Kidney (tissue), 22 donors: ENCODE measurements at places on chromosomes 6 and 20. TPM values are rescaled to one million over a fixed set of nuclear protein-coding genes. Genes with fewer than 3 reads are reported as not detected.

DNA sequence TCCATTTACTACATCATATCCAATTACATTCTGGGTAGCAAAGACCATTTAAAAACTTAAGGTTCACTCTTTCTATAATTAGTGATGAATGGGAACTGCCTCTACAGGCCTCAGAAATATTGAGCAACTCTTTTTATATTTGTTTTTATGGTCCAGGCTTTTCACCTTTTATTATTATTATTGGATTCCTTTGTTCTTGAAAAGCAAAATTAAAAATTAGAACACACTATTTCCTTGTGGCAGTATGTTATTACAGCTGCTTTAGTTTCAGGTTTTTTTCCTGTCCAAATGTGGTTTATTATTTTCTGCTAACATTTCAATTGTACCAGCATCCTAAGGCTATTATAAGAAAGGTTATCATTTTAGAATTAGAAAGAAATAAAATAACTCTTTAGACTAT lies 150.1 kb downstream of the FARS2 start:
- no peaks in the 10 kb centered on the region for H3K27me3 ChIP-seq
- H3K4me3 ChIP-seq = no peak overlapping the region
- no peaks in the 10 kb centered on the region for H3K36me3 ChIP-seq
- no peak for DNase-seq

- no peak for DNase-seq
- H3K27ac ChIP-seq = no peak overlapping the region
- H3K36me3 ChIP-seq = no peaks in the 10 kb centered on the region
- H3K27me3 ChIP-seq = no peaks in the 10 kb centered on the region
- no peaks in the 10 kb centered on the region for H3K4me1 ChIP-seq
These were observed 26.3 kb upstream of the EPM2A start for GRCh38 chr6:145761584-145761983.

Gene RNF39
- 1.3 TPM for total RNA-seq

Gene LINC00237
- not detected for total RNA-seq

DNA sequence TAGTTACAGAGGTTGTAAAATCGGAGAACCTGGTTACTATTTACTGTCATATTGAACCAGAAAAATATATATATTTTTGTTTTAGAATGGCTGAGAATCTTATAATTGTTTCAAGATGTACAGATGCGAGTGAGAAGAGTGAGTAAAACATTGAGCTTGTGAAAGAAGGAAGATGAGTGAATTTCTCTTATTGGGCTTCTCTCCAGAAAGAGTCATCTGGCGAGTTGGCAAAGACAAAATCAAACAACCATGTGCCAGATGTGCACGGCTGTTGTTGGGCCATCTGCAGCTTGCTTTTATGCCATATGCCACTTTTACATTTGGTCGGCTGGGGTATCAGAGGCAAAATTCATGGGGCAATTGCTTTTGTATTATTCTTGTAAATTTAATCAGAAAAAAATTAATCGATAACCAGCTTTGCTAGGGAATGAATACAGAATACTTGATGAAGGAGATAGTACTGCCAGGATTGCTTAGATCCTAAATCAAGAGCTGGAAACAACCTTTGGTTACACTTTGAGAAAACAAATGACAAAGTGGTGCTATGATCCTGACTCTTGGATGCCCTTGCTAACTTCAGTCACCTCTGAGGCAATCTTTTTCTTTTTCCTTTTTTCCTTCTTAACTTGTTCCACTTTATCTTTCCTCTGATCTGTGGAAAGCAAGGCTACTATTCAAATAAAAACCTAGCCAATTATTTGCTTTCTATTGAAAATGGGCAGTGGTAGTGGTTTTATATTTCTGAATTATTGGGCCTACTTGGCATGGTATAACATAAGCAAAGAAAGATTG lies 97.1 kb upstream of the GRIK2 start:
- H3K4me1 ChIP-seq = no peaks in the 10 kb centered on the region
- no peak overlapping the region for H3K4me3 ChIP-seq
- no peaks in the 10 kb centered on the region for H3K27me3 ChIP-seq

DNA sequence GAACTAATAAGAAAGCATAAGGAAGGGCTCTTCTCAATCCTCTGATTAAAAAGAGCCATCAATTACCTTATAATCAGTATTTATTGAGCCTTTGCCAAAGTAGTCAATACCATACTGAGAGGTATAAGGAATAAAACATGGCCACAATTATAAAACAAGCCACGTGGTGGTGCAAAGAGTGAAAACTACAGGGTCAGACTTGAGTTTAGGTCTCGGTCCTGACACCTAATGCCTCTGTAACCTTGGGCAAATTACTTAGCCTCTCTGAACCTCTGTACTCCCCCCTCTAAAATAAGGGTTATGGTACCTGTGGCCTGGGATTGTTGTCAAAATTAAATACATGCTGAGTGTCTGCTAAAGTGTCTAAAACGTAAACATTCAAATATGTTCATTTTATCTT lies 11.8 kb downstream of the TRIM10 start:
- H3K36me3 ChIP-seq = no peaks in the 10 kb centered on the region
- H3K4me3 ChIP-seq = no peak overlapping the region
- H3K4me1 ChIP-seq = no peaks in the 10 kb centered on the region
- H3K27ac ChIP-seq = no peak overlapping the region
- no peaks in the 10 kb centered on the region for H3K27me3 ChIP-seq
- DNase-seq = no peak

Gene OARD1
- 35.9 TPM for total RNA-seq

DNA sequence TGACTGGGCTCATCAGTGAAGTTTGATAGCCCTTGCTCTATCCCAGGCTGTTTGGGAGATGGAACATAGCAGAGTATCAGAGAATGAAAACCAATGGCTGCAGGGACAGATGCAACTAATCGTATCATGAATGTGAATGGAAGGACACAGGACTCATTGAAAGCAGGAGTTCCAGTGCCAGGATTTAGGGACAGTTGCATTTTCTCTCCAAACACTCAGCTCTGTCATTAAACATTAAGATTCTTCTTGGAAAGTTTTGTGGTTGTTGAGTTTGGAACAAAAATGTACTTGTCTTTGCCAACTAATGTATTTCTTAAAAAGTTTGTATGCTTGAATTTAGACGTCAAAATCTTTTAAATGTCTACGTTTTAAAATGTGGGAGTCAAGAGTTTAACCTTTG lies 31.0 kb upstream of the GSTA5 start:
- no peaks in the 10 kb centered on the region for H3K36me3 ChIP-seq
- no peaks in the 10 kb centered on the region for H3K27me3 ChIP-seq
- no peak for DNase-seq
- H3K4me1 ChIP-seq = no peaks in the 10 kb centered on the region
- H3K27ac ChIP-seq = no peak overlapping the region

Gene CRISP2
- not detected for total RNA-seq

DNA sequence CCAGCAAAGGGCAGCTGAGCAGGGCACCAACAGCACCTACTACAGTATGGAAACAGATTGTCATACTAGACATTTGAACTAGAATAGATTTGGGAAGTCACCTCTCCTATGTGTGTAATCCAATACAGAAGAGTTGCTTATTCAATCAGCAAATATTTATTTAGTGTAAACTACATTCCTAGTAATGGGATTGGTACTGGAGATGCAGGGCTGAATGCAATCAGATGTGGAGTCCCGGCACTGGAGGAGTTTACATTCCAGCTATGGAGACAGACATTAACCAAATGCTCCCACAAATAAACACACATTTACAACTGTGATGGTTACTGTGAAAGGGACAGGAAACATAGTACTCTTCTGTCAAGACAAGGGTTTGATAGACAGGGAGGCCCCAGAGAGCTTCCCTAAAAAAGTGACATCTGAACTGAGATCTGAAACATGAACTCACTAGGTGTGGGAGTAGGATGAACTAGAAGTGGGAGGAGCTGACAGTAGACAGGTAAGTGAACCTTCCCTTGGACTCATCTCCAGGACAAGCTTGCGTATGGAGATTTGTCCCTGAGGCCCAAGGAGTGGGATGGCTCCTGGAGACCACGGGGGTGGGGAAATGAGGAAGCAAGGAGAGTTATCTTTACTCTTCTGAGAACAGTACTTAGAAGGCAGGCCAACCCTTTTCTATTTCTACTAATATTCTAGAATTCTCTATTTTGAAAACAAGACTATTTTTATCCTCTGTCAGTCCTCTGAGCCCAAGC lies 420.5 kb downstream of the MAFB start:
- H3K4me1 ChIP-seq = no peaks in the 10 kb centered on the region
- H3K36me3 ChIP-seq = no peaks in the 10 kb centered on the region
- peak; percentile 15 for DNase-seq
- no peak overlapping the region for H3K27ac ChIP-seq
- no peak overlapping the region for H3K4me3 ChIP-seq
- H3K27me3 ChIP-seq = no peaks in the 10 kb centered on the region

DNA sequence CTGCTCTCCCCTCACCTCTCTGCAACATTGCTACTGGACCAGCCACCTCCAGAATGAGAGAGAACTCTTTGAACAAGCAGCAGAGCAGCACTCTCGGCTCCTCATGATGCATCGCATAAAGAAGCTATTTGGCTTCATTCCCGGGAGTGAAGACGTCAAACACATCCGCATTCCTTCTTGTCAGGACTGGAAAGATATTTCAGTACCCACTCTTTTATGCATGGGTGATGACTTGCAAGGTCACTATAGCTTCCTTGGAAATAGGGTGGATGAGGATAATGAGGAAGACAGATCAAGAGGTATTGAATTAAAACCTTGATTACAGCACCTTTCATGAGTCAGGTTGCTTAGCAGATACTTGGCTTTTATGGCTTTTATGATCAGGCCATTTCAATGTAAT lies 4.3 kb downstream of the CALHM4 start:
- H3K4me3 ChIP-seq = no peak overlapping the region
- no peak overlapping the region for H3K27ac ChIP-seq
- no peaks in the 10 kb centered on the region for H3K36me3 ChIP-seq
- H3K27me3 ChIP-seq = no peaks in the 10 kb centered on the region
- H3K4me1 ChIP-seq = peaks cover 14% of the 10 kb centered on the region
